ENCODE measurements at places on chromosomes 3 and 15.
A peak's percentile ranks its signal among the peaks of the same experiment; 100 is the strongest.

GRCh38 chr15:67119238-67119846, 53.9 kb downstream of the SMAD3 start:
- DNase-seq, result no peak

DNA sequence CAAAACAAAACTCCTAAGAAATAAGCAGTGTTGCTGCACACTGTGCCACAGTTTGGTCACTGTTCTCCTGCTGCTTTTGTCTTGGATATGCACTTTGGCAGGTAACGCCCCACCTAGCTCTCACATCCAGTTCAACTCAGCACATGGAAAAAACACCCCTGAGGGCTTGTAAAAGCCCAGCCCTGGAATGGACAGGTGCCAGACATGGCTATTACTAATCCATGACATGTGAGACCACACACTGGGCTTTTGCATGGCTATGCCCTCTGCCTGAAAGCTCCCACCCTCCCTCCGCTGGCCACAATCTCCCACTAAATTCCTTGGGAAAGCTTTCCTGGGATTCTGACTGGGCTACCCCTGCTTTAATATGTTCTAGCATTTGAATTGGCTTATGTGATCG, 24.7 kb upstream of the ZBED2 start:
- DNase-seq, result no peak

GRCh38 chr3:48504051-48504946, at the start of gene SHISA5:
Gene SHISA5, minus strand, starts transcription at chr3:48504174. Its CDS starts 80 bp downstream, at chr3:48504094.
- peak; percentile 59 for DNase-seq

DNA sequence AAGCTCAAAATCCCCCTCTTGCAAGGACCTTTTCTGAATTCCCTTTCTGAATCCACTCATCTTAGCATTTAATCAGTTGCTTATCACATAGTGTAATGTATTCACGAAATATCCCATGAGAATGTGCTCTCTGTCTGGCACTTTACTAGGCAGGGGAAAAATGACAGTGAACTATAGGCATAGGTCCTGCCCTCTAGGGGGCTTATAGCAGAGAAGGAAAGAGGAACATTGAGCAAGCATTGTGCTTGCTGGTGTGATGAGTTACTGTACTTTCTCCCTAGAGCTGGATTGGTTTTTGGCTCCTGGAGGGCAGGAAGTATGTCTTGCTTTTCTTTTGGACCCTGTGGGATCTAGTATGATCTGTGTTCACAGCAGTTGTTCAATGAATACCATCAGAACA, 26.5 kb downstream of the DUOX2 start:
- peak; percentile 6 for DNase-seq

GRCh38 chr3:136464502-136464901, 214.4 kb downstream of the PCCB start:
- no peak for DNase-seq

DNA sequence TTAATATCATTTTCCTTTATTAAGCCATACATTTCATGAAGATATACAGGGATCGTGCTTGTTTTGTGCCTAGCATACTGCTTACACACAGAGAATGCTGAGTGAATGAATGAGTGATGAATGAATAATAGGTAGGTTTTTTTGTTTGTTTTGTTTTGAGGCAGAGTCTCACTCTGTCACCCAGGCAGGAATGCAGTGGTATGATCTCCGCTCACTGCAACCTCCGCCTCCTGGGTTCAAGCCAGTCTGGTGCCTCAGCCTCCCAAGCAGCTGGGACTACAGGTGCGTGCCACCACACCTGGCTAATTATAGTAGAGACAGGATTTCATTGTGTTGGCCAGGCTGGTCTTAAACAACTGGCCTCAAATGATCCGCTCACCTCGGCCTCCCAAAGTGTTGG, 400.0 kb downstream of the ROBO1 start:
- DNase-seq, result no peak

- DNase-seq, result no peak
Measured at GRCh38 chr3:50450209-50450921, 53.1 kb downstream of the CACNA2D2 start.

- DNase-seq, result peak; percentile 66
Measured at GRCh38 chr3:141796081-141796888, 33.1 kb downstream of the GRK7 start.

DNA sequence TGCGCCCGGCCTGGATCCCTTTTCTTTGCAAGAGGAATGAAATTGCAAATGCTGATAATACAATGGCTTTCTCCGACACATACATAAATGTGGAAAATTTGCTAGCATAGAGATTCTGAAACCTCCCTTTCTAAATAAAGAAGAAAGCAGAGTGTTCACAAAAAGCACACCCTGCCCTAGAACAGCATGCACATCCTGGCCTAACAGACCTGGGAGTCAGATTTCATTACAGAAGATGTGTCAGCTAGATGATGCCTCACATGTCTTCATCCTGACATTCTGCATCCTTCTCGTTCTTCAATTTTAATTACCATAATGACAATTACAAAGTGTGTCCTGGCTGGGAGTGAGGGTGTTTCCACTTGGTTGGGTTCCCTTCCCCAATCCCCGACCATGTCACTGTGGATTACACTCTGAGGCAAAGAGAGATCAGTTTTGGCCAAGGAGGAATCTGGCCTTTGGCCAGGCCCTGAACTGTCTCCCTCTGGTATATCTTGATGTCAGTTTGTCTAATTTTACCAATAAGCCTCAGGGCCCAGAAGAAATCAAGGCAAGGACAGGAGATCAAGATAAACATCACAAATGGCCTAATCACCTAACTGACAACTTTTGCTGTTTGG, 104.9 kb upstream of the SPATA12 start:
- DNase-seq, result no peak

GRCh38 chr3:50294492-50295403, 2.5 kb upstream of the IFRD2 start:
- DNase-seq, result no peak

GRCh38 chr15:99059010-99059981, 45.6 kb upstream of the SYNM start:
- peak; percentile 32 for DNase-seq

GRCh38 chr3:117665296-117665695, 955.7 kb downstream of the TUSC7 start:
- DNase-seq, result no peak

- no peak for DNase-seq
Measured at GRCh38 chr3:10423171-10423882, 82.1 kb downstream of the ATP2B2 start.

GRCh38 chr3:71317749-71318457, 265.6 kb downstream of the FOXP1 start:
- DNase-seq, result no peak

DNA sequence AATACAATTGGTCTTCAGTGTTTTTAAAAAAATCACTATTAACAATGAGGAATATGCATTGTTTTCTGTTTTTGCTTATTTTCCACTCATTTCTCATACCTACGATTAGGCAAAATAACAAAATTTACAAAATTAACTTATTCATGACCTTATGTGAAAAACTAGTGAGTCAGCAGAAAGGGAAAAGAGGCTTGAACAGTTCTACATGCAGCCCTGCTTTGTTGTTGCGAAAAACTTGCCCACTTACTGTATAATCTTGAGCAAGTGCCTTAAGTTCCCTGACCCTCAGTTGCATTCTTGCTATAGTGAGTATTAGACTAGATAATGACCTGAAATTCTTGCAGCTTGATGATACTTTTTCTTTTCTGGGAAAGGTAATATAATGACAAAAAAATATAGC, 551.1 kb upstream of the BCHE start:
- DNase-seq, result no peak

DNA sequence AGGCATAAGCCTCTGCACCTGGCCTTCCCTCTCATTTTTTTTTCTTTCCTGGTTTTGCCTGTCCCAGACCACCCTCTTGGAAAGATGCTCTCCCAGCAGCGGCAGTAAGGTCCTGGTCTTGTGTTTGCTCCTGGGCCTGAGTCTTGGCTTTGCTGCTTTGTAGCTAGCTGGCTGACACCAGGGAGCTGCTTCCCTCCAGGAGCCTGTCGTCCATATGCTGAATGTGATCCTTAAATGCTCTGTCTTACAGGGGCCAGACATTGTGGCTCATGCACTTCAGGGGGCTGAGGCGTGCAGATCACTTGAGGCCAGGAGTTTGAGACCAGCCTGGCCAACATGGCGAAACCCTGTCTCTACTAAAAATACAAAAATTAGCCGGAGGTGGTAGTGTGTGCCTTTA, 17.2 kb downstream of the FLNB start:
- DNase-seq, result no peak

DNA sequence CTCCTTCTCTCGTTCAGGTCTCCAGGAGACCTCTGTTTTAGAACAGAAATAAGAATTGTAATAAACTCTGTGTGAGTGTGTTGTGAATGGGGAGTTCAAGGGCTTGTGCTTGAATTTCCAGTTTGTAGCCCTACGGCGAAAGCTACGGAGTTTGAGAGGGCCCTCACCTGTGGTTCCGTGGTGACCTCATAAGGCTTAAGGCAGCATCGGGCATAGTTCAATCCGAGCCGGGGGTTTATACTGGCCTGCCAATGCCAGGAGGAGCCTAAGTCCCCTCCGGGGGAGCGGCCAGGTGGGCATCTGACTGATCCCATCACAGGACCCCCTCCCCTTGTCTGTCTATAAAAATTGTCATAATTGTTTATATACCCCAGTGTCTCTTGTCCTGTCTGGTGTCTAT, 43.7 kb downstream of the ZBTB11 start:
- no peak for DNase-seq

DNA sequence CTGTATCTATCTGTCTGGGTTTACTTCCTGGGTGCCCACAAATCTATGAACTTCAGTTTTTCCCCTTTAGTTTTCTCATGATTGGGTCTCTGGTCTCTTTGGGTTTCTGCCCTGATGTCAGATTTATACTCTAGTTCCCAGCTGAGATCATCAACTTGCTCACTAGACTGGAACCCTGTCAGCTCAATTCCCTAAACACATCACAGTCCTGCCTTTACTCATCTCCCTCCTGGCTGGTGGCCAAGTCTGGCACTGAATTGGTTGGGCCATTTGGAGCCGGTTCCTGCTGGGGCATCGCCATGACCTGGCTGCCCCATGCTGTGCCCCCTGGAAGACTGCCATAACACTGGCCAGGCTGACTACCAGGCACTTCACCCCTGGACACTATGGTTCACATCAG, 345.3 kb downstream of the CHST2 start:
- DNase-seq, result no peak

DNA sequence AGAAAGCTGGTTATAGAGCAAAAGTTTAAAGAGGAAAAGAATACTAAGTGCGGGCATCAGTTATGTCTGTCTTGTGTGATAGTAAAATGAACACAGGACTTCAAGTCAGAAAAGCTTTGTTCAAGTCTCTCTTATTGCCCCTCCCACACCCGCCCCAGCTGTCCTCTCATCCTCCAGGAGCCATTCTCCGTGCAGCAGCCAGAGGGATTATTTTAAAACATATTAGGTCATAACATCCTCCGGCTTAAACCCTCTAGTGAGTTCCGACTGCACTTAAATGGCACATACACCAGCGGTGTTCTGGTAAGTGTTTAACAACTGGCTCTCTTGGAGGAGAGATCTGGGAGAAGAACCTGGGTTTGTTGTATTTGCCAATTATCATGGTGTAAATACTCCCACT, 104.8 kb upstream of the TNFAIP8L3 start:
- DNase-seq, result no peak

- DNase-seq, result peak; percentile 70
Measured at GRCh38 chr15:100873029-100873677, 6.5 kb upstream of the ALDH1A3 start.

- peak; percentile 92 for DNase-seq
Measured at GRCh38 chr3:32951410-32951811, at the start of gene CCR4. Gene CCR4, plus strand, starts transcription at chr3:32951644. Its CDS starts 1,779 bp downstream, at chr3:32953423.

GRCh38 chr3:18351823-18352744, 73.1 kb downstream of the SATB1 start:
- no peak for DNase-seq

GRCh38 chr3:133294253-133294652, 105.6 kb upstream of the BFSP2 start:
- no peak for DNase-seq

- no peak for DNase-seq
Measured at GRCh38 chr15:93716615-93717231, 514.6 kb upstream of the MCTP2 start.

Measured in hematopoietic multipotent progenitor cell treated with erythropoietin and hydrocortisone succinate and interleukin-3 and kit ligand, for 8 days (in vitro differentiated cells).